Activated CD8-positive, alpha-beta memory T cell treated with anti-CD3 and anti-CD28 coated beads for 1 hour (primary cell): ENCODE measurements at places on chromosomes 7 and 10.

DNA sequence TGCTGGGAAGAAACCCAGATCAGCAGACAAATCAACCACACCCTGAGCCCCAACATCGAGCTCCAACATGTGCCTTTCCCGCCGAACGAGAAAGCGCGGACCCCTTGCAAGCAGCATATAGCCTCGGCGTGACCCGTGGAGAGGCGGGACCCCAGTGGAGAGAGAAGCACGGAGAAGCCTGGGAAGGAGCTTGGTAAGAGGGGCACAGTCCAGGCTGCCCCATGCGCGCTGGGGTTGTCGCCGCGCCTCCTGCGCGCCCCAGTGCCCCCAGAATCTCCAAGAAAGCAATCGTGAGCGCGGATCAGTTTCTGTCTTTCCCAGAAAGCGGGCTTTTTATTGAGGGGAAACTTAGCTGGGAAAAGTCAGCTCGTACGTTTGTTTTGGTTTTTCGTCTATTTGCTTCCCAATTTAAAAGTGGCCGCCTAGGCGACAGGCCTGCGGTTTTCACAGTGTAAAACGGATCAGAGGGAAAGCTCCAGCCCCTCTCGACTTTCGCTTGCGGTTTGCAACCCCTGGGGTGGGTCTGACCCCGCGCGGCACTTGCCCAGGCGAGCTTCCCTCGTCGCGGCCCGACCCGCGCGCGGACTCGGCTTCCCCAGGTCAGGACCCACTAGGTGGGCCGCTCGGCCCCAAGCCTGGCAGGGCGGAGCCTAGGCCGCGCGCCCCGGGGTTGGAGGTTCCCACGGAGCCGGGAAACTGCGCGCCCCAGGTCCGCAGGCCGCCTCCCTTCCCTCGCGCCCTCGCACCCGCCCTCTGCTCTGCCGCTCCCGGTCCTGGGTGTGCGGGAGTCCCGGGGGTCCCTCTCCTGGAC lies 31.1 kb downstream of the SKIDA1 start:
- DNase-seq: no peak

DNA sequence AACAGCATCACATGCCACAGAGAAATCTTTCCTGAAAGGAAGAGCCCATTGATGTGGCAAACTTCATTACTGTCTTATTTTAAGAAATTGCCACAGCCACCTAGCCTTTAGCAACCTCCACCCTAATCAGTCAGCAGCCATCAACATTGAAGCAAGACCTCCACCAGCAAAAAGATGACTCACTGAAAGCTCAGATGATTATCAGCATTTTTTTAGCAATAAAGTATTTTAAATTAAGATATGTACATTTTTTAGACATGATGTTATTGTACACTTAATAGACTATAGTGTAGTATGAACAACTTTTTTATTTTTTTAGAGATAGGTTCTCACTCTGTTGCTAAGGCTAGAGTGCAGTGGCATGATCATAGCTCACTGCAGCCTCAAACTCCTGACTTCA lies 14.8 kb downstream of the STEAP1B start:
- DNase-seq: no peak

- no peak for DNase-seq
Observed at GRCh38 chr10:13105184-13105583, 5.2 kb downstream of the OPTN start.

GRCh38 chr7:40758590-40758989 lies 623.8 kb downstream of the SUGCT start:
- no peak for DNase-seq

GRCh38 chr10:29926693-29927048 lies 132.7 kb downstream of the JCAD start:
- no peak for DNase-seq

DNA sequence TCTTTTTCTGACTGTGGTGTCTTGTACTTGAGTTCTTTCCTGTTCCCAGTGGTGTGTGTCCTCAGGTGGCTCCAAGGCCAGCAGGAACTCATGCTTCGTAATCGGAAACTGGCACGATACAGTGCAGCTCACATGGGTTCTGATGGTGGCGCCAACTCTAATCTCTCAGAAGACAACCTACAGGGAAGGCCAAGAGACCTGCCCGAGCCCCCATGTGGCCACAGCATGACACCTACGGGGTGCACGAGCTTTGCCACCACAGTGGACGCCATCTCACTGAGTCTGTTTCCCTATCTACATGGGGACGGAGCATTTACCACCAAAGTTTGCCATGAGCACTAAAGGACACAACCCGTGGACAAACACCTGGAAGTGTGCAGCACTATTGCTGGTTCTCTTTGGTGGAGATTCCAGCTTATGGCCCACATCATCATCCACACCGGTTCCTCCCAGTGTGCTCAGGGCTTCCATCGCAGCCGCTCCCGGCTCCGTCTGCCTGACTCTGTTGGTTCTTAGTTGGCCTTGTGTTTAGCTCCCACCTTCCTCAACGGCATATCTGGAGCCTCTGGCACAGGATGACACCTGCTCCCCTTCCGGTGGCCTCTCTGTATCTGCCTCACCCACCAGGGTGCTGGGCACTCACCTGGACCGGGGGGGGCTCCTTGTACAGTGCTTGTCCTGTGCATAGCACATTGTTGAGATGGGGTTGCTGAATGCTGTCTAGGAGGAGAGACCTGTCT lies 586.6 kb upstream of the MKI67 start:
- no peak for DNase-seq

DNA sequence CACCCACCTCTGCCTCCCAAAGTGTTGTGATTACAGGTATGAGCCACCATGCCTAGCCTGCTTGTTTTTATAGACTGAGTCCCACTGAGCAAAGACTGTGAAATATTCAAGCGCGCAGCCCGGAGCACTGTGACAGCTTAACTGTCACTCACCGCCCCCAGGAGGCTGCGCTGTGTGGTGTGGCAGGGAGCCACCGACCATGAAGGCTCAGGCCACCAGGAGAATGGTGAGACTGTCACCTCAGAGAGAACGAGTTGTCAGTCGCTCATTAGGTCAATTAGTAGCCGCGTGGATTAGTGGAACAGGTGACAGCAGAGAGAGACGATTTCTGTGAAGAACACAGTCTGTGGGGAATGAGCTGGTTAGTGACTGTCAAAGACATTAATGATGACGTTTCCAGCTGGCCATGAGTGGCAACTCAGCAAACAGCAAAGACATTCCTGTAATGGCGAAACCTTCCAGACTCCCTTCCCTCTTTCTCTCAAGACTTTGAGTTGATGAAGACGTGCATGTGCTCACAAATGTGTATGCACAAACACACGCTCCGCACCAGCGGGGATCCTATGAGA lies 64.5 kb downstream of the CYCS start:
- DNase-seq: no peak

- DNase-seq: no peak
Observed at GRCh38 chr10:111161109-111161874, 84.5 kb downstream of the ADRA2A start.

- no peak for DNase-seq
Observed at GRCh38 chr7:116780521-116780920, 81.9 kb upstream of the CAPZA2 start.

- DNase-seq: no peak
Observed at GRCh38 chr7:149479568-149479967, 18.0 kb downstream of the ZNF746 start.

DNA sequence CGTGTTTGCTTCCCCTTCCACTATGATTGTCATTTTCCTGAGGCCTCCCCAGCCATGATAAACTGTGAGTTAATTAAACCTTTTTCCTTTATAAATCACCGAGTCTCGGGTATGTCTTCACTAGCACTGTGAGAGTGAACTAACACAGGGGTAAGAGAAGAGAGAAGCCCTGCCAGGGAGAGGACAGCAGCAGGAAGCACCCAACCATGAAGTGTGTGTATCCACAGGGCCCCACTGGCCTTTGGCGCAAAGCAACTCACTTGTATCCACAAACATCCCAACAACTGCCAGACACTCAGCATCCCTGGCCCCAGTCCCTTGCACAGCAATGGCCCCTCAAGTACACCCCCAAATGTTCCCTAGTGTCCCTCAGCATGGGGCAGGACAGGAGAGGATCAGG lies 115.1 kb downstream of the MAD1L1 start:
- no peak for DNase-seq

GRCh38 chr7:128831178-128831993 lies 1.2 kb downstream of the FLNC start:
- no peak for DNase-seq

GRCh38 chr10:10326116-10326515 lies 691.6 kb upstream of the CELF2 start:
- DNase-seq: no peak

DNA sequence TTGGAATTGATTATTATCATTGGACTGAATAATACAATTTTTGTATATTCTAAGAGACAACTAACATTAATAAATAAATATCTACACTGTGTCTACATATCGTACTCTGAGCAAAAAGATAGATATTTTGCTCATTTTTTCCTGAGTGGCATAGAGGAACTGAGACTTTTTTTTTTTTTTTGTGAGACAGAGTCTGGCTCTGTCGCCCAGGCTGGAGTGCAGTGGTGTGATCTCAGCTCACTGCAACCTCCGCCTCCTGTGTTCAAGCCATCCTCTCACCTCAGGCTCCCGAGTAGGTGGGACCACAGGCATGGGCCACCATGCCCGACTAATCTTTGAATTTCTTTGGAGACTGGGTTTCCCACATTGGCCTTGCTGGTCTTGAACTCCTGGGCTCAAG lies 14.0 kb downstream of the KMT2E start:
- no peak for DNase-seq

GRCh38 chr10:109698882-109699664 lies 224.2 kb downstream of the XPNPEP1 start:
- DNase-seq: no peak

DNA sequence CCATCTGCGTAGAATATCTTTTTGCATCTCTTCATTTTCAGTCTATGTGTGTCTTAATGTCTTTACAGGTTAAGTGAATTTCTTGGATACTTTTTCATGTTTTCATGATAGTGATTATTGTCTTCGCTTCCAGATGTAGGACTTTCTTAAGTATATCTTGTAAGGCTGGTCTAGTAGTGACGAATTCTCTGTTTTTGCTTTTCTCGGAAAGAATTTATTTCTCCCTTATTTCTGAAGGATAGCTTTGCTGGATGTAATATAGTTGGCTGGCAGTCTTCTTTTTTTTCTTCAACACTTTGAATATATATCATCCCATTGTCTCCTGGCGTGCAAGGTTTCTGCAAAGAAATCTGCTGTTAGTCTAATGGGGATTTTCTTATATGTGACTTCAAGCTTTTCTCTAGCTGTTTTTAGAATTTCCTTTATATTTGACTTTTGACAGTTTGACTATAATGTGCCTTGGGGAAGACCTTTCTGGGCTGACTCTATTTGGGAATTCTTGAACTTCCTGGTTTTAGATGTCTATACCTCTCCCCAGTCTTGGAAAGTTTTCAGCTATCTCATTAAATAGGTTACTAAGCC lies 14.3 kb downstream of the GTPBP4 start:
- DNase-seq: no peak

- DNase-seq: no peak
Observed at GRCh38 chr7:19294619-19295018, 149.4 kb upstream of the FERD3L start.

GRCh38 chr7:28165961-28166955 lies 14.3 kb downstream of the JAZF1 start:
- no peak for DNase-seq

GRCh38 chr10:79350407-79351154 lies 3.3 kb downstream of the PPIF start:
- no peak for DNase-seq

- DNase-seq: no peak
Observed at GRCh38 chr10:72001033-72001395, 36.8 kb downstream of the CHST3 start.

- no peak for DNase-seq
Observed at GRCh38 chr7:103803631-103804030, 185.8 kb downstream of the RELN start.

- no peak for DNase-seq
Observed at GRCh38 chr7:97008275-97008917, 3.0 kb downstream of the DLX6 start.

- DNase-seq: no peak
Observed at GRCh38 chr7:16619979-16620408, 25.6 kb downstream of the ANKMY2 start.

DNA sequence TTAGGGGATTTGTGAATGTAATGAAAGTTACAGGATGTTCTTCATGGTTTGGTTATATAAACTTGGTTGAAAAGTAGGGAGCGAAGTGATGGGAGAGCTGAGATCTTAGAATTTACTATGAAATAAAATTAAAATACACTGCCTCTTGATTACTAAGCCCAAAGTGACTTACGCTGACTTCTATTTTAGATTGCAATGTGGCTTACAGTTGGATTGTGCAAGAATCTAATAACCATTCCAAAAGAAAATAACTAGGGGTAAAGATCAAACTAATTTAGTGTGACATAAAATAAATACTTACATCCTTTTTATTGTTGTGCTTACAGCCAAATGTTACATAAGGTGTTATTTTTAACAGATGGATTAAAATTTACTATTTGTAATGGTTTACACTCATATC lies 15.3 kb downstream of the WNT16 start:
- no peak for DNase-seq

DNA sequence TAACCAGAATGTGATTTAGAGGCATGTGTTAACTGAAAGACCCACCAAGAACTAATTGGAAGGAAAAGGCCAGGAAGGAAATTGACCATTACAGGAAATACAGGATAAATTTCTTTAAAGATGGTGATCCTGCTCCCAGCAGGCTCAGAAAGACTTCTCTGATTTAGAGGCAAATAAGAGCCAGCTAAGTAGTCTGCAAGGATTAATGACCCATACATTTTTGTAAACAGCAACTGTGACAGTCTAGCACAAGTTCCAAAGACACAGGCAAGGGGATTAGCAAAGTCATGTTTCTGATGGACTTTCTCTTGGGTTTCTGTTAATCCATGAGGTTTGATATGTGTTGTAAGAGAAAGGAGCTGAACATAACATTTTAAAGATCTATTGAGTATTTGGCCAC lies 425.0 kb downstream of the HTR7 start:
- DNase-seq: no peak

- peak; percentile 33 for DNase-seq
Observed at GRCh38 chr10:49592726-49593563, 17.2 kb upstream of the SLC18A3 start.

- no peak for DNase-seq
Observed at GRCh38 chr7:38273286-38273995, at the start of gene TARP. Gene TARP (minus strand): TSS chr7:38273636.

DNA sequence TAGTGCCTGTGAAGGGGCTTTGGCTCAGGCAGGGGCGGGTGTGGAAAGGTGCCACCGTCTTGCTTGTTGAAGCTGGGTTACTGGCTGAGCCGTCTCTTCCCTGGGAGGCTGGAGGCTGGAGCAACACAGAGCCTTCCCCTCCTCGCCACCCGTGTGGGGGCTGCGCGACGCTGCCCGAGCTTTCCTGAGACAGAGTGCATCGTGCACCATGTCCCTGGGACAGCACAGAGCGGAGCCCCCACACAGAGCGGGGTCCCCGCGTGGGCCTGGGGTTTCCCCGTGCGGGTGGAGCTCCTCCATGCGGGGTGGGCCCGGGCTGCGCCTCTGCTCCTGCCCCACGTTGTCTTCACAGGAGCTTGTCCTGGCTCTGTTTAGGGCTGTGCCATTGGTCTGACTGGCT lies 69.9 kb downstream of the INPP5A start:
- DNase-seq: no peak
